HFF-Myc (cell line): ENCODE measurements at places on chromosomes 1 and 21.

- no peak for DNase-seq
Observed at GRCh38 chr1:187237542-187237941, 408.8 kb downstream of the PLA2G4A start.

- DNase-seq: no peak
Observed at GRCh38 chr21:45364468-45365185, 40.3 kb upstream of the COL18A1 start.

- DNase-seq: no peak
Observed at GRCh38 chr1:66217021-66217420, 316.9 kb upstream of the SGIP1 start.

GRCh38 chr1:219568733-219569132, 44.2 kb downstream of the ZC3H11B start:
- no peak for DNase-seq

DNA sequence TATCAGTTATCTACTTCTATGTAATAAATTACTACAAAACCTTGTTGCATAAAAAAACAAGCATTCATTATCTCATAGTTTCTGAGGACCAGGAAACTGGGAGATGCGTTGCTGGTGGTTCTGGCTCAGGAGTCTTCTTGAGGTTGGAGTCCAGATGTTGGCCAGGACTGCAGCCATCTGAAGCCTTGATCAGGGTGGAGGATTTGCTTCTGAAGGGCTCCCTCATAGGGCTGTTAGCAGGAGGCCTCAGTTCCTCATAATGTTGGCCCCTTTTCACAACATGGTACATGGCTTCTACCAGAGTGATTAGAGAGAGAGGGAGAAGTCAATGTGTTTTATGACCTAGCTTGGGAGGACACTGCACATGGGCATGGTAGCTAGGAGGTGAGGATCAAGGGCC, 137.4 kb downstream of the CNIH3 start:
- no peak for DNase-seq

GRCh38 chr1:206658264-206658980, 23.1 kb downstream of the DYRK3 start:
- DNase-seq: no peak

- peak; percentile 40 for DNase-seq
Observed at GRCh38 chr1:40032240-40032891, 8.2 kb upstream of the CAP1 start.

GRCh38 chr1:212774584-212774983, 17.0 kb downstream of the NSL1 start:
- DNase-seq: no peak

- no peak for DNase-seq
Observed at GRCh38 chr1:43764581-43764980, 57.2 kb downstream of the ST3GAL3 start.

- DNase-seq: peak; percentile 51
Observed at GRCh38 chr1:227729881-227730629, 5.0 kb downstream of the JMJD4 start.

DNA sequence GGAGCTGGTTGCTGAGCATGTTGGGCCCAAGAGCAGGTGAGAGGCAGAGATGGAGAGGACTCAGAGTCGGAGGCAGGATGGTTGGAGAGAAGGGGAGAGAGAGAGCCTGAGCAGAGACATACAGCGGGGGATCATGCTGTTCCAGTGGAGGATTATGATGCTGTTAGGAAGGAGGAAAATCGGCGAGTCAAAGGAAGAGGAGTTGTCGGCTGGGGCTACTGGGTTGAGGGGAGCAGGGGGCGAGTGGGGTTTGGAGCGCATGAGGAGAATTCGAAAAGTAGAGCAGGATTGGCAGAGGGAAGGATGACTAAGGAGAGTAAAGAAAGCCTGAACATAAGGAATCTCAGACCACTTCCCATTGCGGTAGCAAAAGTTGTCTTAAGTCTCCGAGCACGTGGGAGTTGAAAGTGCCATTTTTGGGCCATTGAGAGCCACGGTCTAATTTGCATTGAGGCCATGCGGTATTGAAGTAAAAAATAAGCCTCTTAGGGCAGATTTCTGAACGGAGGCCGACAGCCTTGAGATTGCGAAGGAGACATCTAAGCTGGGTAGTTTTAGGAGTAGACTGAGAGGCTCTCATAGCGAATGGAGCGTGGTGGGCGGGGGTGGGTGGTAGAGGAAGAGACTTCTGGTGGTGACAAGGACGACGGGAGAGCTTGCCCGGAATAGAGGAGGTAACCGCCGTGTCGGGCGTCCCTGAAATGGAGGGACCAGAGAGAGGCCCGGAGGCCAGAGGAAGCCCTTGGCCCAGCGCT, 140.4 kb upstream of the ETV3 start:
- DNase-seq: no peak

DNA sequence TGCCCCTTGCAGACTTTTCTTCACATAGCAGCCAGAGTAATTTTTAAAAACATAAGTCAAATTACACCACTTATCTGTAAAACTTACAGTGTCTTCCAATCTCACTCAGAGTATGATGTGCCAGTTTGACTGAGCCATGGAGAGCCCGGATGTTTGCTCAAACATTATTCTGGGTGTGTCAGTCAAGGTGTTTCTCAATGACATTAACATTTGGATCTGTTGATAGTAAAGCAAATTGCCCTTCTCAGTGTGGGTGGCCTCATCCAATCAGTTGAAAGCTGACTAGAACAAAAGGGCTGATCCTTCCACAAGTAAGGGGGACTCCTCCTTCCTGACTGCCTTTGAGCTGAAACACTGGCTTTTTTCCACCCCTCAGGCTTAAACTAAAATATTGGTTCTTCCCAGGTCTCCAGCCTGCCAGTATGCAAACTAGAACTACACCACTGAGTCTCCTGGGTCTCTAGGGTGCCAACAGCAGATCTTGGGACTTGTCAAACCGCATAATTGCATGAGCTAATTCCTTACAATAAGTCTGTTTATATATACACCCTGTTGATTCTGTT, 157.9 kb upstream of the CTTNBP2NL start:
- no peak for DNase-seq

- no peak for DNase-seq
Observed at GRCh38 chr21:46503922-46504550, 45.3 kb downstream of the DIP2A start.

DNA sequence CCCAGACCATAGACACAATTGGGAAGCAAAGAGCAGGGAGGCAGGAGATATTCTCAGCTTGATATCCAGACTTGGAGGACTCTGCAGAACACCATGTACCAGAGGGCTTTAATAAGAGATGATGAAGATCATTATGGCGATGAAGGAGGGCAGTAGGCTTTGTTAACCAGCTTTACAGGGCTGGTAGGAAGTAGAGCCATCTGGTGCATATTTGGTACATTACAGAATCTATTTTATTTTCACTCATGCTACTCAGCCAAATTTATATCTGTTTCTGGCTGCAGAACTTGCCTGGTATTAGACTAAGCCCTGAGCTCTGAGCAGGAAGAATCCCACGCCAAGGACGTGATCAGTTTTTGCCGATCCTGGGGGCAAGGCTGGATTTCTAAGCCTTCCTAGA, 61.8 kb upstream of the SYT6 start:
- DNase-seq: no peak

DNA sequence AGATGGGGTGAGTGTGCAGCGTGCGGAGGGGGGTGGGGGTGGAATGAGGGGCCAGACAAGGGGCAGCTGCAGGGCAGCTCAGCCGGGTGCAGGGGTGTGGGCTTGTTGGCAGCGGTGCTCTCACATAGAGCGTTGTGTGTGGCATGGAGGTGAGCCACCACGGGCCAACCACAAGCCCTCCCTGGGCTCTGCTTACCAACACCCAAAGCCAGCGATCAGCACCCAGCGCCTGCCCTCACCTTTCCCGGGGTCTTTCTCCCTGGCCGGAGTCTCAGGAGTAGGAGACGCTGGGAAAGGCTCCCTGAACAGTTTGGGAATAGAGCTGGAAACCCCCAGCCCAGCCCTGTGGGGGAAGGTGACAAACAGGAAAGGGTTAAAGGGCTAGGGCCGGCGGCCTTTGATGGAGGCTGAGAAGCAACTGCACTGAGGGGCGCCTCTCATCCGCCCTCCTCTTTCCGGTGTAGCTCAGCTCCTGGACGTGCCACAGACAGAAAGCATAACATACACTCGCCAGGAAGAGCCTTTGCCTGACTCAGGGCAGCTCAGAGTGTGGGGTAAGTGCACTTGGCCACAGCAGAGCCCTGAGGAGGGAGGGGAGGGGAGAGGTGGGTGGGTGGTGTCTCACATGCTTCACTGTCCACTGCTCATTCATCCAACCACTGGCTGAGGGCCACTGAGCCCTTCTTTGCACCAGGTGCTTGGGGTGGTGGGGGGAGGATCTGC, 577 bp downstream of the IKBKE start:
- no peak for DNase-seq

- no peak for DNase-seq
Observed at GRCh38 chr1:180154003-180154324, 705 bp upstream of the QSOX1 start.

DNA sequence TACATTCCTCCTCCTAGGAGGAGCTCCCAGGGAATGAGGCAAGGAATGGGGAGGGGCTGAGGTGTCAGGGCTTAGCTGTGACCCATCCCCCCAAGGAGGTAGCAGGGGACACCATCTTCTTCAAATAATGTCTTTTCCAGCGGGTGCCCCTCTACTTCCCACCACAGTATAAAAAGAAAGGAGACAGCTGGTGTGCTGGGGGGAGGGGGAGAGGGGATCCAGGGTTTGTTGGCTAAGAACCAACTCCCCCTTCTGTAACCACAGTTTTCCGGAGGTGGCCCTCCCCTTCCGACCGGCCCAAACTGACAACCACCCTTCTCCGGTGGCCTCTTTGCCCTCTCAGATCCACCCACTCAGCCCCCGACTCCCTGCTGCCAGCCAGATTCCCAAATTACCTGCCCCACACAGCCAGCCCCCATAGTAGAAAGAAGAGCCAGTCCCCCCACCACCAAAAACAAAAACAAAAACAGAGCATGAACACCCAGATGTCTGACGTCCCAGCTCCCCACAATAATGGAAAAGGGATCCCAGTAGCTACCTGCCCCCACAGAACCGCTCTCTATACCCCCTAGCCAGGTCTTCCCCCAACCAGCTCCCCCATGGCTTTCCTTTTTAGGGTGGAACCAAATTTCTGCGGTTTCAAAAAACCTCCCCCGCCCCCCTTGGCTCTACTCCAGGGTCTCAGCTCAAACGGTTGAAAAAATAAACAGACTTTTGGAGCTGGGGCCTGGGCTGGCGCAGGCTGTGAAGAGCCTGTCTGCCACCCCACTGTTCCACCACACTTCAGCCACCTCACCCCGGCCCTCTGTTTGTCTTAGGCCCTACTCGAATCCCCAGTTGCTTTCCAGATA, 2.1 kb downstream of the ARHGEF2 start:
- DNase-seq: no peak

DNA sequence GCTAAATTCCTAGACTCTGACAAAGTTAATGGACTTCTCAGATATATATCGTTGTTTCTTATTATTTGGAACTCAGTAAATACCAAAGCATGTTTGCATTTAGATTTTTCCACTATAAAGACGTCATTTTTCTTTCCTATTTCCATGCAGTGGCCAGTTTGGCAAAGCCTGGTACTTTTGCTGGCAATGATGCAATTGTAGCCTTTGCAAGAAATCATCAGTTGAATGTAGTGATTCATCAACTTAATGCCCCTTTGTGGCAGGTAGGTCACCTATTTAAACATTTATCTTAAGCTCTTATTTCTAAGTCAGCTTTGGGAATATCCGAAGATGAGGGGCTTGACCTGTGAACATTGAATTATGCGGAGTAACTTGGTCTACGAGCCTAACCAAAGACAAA, 12.0 kb downstream of the OTUD3 start:
- DNase-seq: no peak

- no peak for DNase-seq
Observed at GRCh38 chr1:77143529-77144121, 75.6 kb downstream of the PIGK start.

DNA sequence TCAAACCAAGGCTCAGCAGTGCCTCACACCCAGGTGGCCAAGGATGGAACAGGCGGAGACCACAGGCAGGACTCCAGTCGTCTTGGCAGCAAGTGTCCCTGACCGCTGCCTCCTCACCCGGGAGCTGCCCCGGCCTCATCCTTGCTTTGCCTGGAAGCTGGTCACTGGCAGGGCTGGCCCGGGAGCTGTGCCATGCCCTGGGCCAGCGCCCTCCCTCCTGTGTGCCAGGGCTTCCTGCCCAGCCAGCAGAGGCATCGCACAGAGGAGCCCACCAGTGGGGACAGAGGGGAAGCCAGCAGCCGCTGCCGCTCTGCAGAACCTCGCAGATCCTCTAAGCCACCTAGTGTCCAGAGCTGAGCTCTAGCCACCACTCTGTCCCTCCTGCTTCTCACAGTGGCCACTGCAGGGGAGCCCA, 7.8 kb downstream of the CASZ1 start:
- DNase-seq: no peak

DNA sequence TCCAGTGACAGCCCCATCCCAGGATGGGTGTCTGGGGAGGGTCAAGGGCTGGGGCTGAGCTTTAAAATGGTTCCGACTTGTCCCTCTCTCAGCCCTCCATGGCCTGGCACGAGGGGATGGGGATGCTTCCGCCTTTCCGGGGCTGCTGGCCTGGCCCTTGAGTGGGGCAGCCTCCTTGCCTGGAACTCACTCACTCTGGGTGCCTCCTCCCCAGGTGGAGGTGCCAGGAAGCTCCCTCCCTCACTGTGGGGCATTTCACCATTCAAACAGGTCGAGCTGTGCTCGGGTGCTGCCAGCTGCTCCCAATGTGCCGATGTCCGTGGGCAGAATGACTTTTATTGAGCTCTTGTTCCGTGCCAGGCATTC, 24.2 kb downstream of the PCSK9 start:
- no peak for DNase-seq

DNA sequence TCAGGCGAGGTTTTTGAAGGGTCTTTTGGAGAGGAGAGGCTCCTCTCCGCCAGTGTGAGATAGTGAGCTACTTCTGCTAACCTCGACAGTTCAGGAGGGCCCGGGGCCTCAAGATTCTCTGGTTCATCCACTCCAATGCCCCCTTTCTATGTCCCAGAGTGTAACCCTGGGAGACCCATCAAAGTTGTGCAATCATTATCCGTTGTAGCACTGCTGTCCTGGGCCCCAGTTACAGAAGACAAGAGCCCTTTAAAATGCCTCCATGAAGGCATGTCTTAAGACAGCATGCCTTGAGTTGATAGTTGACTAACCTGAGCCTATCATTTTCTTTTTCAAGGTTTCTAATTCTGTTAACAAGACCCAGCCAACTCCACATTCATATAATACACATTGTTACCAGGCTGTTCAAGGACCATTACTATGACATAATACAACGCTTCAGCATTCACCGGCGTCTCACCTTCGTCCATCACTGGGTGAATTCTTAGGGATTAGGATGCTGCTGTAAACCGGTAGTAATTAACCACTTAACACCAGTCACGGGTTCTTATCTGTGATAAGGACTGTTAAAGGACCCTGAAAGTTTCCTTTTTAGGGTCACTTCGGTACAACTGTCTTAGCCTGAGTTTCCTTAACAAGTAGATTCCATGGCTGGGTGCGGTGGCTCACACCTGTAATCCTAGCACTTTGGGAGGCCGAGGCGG, 37.4 kb upstream of the CDC42BPA start:
- DNase-seq: no peak
